Left colon (tissue), 2 donors: ENCODE measurements at places on chromosomes 6 and 20. TPM values are rescaled to one million over a fixed set of nuclear protein-coding genes. Genes with fewer than 3 reads are reported as not detected.

Gene TCF15
- total RNA-seq, result 0.22 TPM

Gene SYCP2
- total RNA-seq, result 1.2 TPM

Gene AIG1
- total RNA-seq, result 27.0 TPM

Gene B3GALT4
- 40.3 TPM for total RNA-seq

Gene ABHD16B
- not detected for total RNA-seq

Gene FLRT3
- total RNA-seq, result 4.2 TPM

Gene ARMC12
- total RNA-seq, result 0.46 TPM

Gene TAGAP
- total RNA-seq, result 2.8 TPM

Gene FOXS1
- 0.45 TPM for total RNA-seq

Gene LAMA2
- total RNA-seq, result 7.0 TPM

Gene ESR1
- 0.70 TPM for total RNA-seq

Gene LPIN3
- 57.0 TPM for total RNA-seq

Gene RAET1L
- not detected for total RNA-seq

Gene OPRL1
- total RNA-seq, result 0.15 TPM

Gene EDN3
- 60.6 TPM for total RNA-seq

Gene HLA-DPB1
- 15.1 TPM for total RNA-seq

Gene BHLHE23
- total RNA-seq, result not detected

Gene MATN4
- total RNA-seq, result not detected

Gene FRMD1
- total RNA-seq, result 22.8 TPM

Gene PSORS1C2
- total RNA-seq, result not detected

Gene LAMP5
- total RNA-seq, result 0.27 TPM

Gene CST2
- total RNA-seq, result not detected

Gene DDO
- 2.0 TPM for total RNA-seq

Gene TFAP2D
- total RNA-seq, result not detected

Gene SAPCD1
- total RNA-seq, result 3.2 TPM
